ENCODE measurements at places on chromosomes 6 and 20.

- DNase-seq, result no peak
Observed at GRCh38 chr20:56716806-56717205, 87.7 kb downstream of the TFAP2C start.

- DNase-seq, result no peak
Observed at GRCh38 chr6:13470238-13471140, 16.9 kb downstream of the GFOD1 start.

DNA sequence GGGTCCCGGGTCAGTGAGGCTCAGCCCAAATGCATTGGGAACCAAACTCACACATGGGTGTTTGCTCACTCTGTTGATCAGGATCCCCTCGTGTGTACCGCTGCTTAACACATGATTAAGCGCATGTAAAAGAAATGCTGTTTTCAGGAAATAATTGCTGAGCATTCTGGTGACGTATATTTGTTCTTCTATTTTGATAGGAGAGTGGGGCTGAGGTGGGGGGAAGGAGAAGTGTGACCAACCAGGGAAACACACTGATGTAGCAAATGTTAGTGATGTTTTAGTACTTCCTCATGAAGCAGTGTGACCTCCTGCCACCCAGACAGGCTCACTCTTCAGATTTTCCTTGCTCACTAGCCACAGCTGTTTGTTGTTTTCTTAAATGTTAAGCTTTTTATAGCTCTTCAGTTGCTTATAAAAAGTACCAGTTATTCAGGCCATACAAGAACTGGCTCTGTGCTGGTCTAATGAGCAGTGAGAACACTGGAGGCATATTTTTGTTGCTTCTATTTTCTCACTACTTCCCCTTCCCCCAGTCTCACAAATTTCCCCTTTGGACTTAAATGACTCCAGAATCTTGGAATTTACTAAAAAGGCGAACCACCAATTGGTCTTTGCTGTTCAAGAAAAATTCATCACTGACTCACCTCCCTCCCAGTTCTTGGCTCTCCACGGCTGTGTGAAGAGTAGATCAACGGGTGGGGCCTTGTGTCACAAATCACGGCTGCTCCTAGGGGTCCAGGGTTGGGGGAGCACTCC is 79.2 kb upstream of the BACH2 start:
- no peak for DNase-seq

- no peak for DNase-seq
Observed at GRCh38 chr6:6008089-6008647, 1.4 kb upstream of the NRN1 start.

DNA sequence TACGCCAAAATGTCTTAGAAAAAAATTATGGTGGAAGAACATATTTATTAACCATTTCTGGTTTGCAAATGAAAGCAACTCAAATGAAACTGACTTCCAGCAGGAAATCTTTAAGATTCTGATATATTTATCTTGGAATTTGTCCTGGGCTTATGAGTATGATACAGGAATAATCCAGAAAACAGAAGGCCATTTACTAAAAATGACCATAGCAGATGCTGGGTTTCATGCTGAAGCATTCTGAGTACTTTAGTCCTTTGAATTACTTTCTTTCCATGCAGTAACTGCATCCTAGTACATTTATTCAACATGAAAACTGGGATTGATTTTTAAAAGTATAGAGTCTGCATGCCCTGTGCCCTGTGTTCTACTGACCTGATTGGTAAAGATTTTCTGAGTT is 172.4 kb downstream of the CLVS2 start:
- no peak for DNase-seq

DNA sequence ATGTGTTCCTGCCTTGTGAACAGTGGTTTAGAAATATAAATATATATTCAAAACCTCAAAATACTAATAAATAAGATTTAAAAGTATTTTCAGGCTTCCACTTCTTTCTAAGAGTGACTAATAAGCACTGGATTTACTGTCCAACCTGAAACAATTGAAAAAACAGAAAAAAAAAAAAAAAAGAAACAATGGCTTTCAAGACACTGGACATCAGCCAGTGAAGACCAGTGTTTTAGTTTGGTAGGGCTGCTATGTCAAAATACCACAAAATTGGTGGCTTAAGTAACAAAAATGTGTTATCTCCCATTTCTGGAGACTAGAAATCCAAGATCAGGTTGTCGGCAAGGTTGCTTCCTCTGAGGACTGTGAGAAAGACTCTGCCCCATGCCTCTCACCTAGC is 101.4 kb upstream of the PDE7B start:
- no peak for DNase-seq

GRCh38 chr6:149890629-149891045 is 7.3 kb downstream of the RAET1E start:
- no peak for DNase-seq

DNA sequence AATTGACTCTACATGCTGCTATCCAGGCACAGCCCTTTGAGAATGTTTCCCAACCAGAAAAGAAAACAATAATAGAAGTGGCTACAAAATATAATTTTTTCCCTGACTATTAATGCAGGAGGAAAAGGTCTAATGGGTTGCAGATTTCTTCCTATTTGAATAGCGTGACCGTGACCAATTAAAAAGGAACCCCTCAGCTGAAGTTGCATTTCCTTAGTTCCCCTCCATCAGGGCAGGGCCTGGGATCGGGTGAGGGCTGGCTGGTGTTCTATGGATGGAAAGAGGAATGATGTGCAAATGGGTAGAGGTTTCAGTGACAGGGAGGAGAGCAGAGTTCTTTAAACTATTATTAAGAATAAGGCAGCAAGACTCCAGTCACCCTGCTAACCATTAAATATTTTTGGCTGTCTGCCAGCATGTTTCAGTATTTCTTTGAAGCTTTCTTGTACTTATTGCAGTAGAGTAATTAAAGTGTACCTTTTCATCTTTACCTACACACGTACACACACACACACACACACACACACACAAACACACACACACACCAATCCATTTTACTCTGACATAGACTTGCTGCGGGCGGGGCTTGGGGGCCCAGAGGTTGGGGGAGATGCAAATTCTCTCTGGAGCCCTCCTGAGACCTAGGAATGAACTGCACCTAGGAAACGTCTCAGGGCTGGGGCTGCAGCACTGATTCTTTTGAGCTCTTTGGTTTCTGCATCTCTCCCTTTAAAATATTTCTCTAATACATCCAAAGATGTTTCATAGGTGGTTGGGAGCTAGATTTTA is 154.8 kb upstream of the SLC35B3 start:
- no peak for DNase-seq

- no peak for DNase-seq
Observed at GRCh38 chr6:40148882-40149573, 214.8 kb upstream of the MOCS1 start.

DNA sequence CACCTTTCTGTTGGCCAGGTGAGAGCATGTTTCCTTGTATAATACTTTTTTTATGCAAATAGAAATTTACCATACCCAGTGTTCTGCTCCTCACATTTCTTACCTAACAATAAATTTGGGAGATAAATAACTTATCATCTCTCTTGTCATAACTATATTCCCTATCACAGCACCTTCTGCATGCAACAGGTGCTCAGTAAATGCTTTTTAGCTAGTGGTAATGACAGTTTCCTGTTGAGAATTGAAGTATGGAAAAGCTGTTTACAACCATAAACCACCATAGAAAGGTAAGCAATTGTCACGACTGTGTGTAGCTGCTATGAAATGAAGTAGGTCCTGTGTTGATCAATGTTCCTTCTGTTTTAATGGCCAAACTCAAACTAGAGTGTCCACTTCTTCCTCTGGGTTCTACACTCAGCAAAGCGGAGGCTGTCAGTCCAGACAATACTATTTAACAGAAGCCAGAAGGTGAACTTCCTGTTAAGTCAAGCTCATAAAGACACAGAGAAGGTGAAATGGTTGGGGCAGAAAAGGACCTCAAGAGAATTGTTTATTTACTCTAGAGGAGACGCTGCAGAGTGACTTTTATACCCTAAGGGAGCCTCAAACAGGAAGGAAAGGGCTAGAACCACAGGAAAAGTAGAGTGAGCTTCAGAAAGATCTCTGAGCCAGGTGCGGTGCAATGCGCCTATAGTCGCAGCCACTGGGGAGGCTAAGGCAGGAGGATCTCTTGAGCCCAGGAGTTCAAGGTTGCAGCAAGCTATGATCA is 84.0 kb upstream of the SLC22A16 start:
- DNase-seq, result no peak

- no peak for DNase-seq
Observed at GRCh38 chr20:50584687-50585086, 74.5 kb downstream of the PTPN1 start.

GRCh38 chr6:1230689-1231605 is 81.0 kb upstream of the FOXQ1 start:
- DNase-seq, result no peak

DNA sequence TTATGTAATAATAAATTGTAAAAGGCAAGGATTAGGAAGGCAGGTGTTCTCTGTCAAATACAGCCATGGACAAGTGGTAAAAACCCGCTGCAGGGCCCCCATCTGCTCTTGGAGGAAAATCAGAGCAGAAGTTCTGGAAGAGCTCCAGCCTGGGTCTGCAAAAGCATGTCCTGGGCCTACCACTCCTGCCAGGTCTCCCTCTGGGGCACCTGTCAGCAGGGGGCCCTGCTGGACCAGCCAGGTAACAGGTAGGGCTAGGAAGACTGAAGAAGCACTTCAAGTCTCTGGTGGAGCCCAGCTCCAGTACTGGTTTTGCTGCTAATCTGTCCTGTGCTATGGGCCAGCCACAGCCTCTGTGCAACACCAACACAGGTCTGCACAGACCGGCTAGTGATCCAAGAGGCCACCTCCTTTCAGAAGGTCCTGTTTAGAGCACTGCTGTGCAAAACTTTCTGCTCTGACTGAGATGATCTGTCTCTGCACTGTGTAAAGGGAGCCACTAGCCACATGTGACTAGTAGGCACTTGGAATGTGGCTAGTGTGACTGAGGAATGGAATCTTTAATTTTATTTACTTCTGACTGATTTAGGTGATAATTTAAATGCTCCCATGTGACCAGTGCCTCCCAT is 30.2 kb downstream of the RRBP1 start:
- no peak for DNase-seq

DNA sequence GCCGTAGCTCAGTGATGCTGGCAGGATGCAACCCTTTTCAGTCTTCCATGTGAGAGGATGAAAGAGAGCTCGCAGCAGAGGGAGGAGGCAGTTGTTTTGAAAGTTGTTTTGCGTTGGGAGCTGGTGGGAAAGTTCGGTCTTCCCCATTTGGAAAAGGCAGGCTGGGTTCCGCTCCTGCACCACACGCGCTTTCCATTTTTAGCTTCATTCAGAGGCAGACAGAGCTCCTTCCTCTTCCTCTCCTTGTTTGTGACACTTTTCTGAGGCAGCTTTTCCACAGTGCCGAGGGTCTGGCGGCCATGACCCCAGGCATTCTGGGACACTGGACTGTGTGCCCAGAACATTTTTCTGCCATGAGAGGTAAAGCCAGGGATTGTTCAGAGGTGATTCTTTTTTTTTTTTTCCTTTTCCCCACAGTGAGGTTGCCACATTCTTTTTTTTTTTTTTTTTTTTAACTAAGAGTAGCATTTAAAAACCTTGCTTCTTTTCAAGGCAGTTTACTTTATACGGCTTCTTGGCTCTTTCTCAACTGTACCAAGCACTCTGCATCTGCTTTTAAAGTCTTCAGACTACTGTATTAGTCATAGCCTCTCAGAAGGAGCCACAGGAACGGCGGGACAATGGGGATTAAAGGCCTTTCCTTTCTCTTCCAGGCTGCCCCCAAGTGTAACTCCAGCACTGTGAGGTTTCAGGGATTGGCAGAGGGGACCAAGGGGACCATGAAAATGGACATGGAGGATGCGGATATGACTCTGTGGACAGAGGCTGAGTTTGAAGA is 1.6 kb downstream of the PRDM1 start:
- DNase-seq, result no peak

DNA sequence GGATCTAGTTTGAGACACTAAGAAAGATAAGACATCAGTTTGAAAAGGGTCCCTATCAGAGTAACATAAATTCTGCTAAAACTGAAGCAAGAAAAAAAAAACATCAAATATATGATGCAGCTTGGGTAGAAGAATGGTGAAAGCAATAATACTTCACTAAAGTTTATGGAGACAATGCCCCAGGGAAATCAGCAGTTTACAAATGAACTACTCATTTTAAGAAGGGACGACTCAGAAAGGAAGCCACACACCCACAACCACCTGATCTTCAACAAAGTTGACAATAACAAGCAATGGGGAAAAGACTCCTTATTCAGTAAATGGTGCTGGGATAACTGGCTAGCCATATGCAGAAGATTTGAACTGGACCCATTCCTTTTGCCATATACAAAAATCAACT is 143.5 kb downstream of the TPBG start:
- no peak for DNase-seq

GRCh38 chr6:125944896-125945295 is 11.7 kb upstream of the HINT3 start:
- no peak for DNase-seq

- no peak for DNase-seq
Observed at GRCh38 chr6:15989397-15989796, 139.5 kb upstream of the MYLIP start.

- no peak for DNase-seq
Observed at GRCh38 chr20:13692802-13693736, 54.3 kb upstream of the TASP1 start.

GRCh38 chr20:12925863-12926793 is 82.6 kb upstream of the SPTLC3 start:
- DNase-seq, result no peak

DNA sequence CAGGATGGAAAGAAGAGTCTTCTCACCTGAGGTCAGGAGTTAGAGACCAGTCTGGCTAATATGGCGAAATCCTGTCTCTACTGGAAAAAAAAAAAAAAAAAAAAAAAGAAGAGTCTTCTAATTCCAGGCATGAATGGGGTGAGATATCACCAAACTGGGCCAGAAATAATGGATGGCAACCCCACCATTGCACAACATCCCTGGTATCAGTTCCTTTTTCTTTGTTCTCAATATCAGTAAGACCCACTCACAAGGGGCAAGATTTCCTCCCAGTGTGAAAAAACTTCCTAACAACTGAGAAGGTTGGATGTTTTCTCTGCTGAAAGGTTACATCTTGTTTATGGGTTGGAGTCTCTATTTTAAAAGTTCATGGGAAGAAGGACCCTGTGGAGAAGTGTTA is 23.6 kb upstream of the NR2E1 start:
- no peak for DNase-seq

DNA sequence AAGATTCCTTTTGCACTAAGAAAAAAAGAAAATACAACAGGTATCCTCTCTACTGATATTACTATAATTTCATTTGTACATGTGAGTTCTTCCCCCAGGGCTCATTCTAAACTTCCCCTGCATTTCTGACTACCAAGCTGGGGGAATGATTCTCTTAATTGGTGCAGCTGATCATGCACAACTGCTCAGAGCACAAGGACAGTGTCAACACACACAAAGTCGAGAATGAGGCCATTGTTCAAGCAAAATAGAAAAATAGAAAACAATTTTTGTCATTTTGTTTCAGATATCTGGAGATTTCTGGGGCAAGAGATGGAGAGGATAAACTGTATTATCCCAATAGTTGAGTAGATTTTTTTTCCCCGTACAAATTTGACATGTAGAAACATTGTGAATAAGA is 236.3 kb downstream of the HAO1 start:
- DNase-seq, result no peak

GRCh38 chr6:129667034-129667433 is 42.9 kb downstream of the ARHGAP18 start:
- DNase-seq, result no peak

All from T-helper 1 cell (primary cell).